H1 (cell line): ENCODE measurements at places on chromosomes 6 and 20. TPM values are rescaled to one million over a fixed set of nuclear protein-coding genes. Genes with fewer than 3 reads are reported as not detected.

DNA sequence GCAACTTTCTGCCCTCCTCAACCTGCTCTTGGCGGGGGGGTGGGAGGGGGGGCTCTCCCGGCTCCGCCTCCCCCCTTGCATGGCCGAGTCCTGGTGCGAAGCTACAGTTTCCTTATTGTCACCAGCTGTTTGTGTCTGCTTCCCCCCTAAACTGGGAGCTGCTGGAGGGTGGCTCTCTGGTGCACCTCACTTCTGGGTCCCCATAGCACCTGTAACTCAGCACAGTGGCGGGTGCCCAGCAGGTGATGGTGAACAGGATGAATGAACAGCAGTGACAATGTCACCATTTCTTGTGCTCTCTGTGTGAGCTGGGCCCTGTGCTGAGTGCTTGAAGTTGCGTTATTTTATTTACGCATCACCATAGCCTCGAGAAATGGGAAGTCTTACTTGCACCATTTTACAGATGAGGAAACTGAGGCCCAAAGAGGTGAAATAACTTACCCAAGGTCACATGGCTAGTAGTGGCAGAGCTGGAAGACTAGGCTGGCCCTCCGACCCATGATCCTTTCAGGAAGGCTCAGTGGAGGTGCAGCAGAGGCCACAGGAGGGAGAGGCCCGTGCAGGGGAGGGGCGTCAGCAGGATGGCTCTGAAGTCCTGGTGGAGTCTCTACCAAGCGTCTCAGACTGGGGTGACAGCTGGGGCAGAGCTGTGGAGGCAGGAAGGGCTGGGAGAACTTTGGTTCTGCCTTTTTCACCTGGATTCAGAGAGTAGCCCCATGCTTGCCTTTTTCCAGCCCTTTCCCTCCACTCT lies 41.8 kb downstream of the SRC start:
- H3K27me3 ChIP-seq: no peaks in the 10 kb centered on the region
- no peak overlapping the region for H3K27ac ChIP-seq
- no peak overlapping the region for H3K4me3 ChIP-seq
- DNase-seq: no peak

GRCh38 chr6:134217798-134218140 lies 100.1 kb downstream of the SGK1 start:
- no peaks in the 10 kb centered on the region for H3K27me3 ChIP-seq
- no peak for DNase-seq
- no peak overlapping the region for H3K4me3 ChIP-seq
- H3K27ac ChIP-seq: no peak overlapping the region

DNA sequence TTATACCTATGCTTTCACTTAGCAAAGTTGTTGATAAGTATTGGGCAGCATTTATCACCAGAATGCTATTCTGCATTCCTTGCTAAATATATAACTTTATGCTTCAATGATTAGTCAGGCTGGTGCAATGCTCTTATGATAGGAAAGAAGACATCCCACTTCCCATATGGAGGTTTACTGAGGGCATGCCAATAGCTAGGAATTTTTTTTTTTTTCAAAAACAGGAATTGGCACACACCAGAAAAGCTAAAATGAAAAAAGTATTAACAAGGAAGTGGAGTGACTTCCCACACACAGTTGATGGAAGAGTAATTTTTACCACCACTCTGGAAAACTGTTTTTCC lies 90.8 kb downstream of the FRK start:
- no peak overlapping the region for H3K4me3 ChIP-seq
- DNase-seq: no peak
- H3K4me1 ChIP-seq: peaks cover 4% of the 10 kb centered on the region
- H3K36me3 ChIP-seq: no peaks in the 10 kb centered on the region
- H3K27me3 ChIP-seq: no peaks in the 10 kb centered on the region

GRCh38 chr20:16224836-16225235 lies 348.4 kb downstream of the KIF16B start:
- H3K4me1 ChIP-seq: no peaks in the 10 kb centered on the region
- DNase-seq: no peak
- H3K4me3 ChIP-seq: no peak overlapping the region
- no peaks in the 10 kb centered on the region for H3K27me3 ChIP-seq
- H3K27ac ChIP-seq: no peak overlapping the region

- H3K4me3 ChIP-seq: no peak overlapping the region
- H3K36me3 ChIP-seq: no peaks in the 10 kb centered on the region
- no peaks in the 10 kb centered on the region for H3K4me1 ChIP-seq
- DNase-seq: no peak
These were observed 24.2 kb upstream of the PPP1R14C start for GRCh38 chr6:150118627-150119026.

GRCh38 chr20:12581644-12582289 lies 427.0 kb upstream of the SPTLC3 start:
- H3K4me3 ChIP-seq: no peak overlapping the region
- H3K27ac ChIP-seq: no peak overlapping the region
- H3K4me1 ChIP-seq: no peaks in the 10 kb centered on the region
- no peak for DNase-seq
- no peaks in the 10 kb centered on the region for H3K27me3 ChIP-seq

DNA sequence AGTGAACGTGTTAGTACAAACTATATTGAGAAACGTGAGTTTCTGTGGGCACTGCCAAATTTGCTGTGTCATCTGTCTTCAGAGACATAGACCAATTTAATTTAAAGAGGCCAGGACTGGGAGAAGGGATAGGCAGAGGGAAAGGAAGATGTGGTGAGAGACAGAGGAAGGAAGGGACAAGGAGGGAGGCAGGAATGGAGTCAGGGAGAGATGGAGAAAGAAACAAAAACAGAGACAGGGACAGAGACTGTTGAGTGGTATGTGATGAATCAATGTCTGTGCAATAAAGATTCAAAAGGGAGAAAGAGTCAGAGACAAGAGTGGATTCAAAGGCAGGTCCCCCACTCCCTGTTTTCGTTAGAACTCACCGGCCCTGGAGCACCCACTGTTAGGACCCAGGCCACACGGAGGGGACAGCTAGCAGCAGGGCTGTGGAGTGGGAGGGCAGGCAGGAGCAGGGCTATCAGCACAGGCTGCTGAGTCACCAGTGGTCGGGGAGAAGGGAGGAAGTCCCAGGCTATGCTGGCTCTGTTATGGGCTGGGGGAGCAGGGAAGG lies 51.6 kb upstream of the CHD6 start:
- no peaks in the 10 kb centered on the region for H3K27me3 ChIP-seq
- no peak for DNase-seq
- H3K27ac ChIP-seq: no peak overlapping the region

- DNase-seq: no peak
- no peaks in the 10 kb centered on the region for H3K36me3 ChIP-seq
- no peaks in the 10 kb centered on the region for H3K27me3 ChIP-seq
- no peak overlapping the region for H3K4me3 ChIP-seq
- no peak overlapping the region for H3K27ac ChIP-seq
- no peaks in the 10 kb centered on the region for H3K4me1 ChIP-seq
These were observed 650.0 kb downstream of the KIF16B start for GRCh38 chr20:15923030-15923776.

DNA sequence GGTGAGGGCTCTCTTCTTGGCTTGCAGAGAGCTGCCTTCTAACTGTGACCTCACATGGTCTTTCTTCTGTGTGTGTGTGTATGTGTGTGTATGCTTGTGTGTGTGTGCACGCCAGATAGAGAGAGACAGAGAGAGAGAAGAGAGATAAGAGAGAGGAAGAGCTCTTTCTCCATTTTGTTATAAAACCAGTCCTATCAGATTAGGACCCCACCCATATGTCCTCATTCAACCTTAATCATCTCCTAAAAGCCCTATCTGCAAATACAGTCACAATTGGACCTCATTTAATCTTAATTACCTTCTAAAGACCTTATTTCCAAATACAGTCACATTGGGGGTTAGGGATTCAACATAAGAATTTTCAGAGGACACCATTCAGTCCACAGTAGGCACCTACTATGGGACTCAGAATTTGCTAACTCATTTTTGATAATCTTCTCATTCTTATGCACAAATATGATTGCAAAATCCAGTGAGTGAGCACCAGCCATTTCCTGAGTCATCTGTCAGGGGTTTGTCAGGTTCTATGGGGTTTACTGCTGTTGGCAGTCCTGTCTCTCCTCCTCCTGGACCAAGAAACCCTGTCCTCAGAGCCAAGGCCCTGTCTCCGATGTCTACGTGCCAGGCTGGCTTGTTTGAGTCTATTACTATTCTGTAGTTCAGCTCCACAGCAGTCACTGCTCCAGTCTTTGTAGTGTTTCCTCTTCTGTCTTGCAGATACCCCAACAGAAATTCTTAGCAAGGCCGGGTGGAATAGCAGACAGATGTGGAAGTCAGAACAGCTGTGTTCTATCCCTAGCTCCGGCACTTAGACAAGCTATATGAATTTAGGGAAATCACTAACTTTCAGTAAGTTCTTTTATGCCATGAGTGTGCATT lies 59.0 kb upstream of the FAM184A start:
- no peak overlapping the region for H3K4me3 ChIP-seq
- DNase-seq: no peak
- no peaks in the 10 kb centered on the region for H3K4me1 ChIP-seq
- no peak overlapping the region for H3K27ac ChIP-seq
- H3K27me3 ChIP-seq: no peaks in the 10 kb centered on the region

SRXN1 gene
- 15.8 and 16.7 TPM in 2 replicates for total RNA-seq

ADGB gene
- total RNA-seq: not detected in 2 replicates
